CD4-positive, alpha-beta T cell treated with Interleukin-15 for 4 hours (primary cell): ENCODE measurements at places on chromosomes 13 and 19.

DNA sequence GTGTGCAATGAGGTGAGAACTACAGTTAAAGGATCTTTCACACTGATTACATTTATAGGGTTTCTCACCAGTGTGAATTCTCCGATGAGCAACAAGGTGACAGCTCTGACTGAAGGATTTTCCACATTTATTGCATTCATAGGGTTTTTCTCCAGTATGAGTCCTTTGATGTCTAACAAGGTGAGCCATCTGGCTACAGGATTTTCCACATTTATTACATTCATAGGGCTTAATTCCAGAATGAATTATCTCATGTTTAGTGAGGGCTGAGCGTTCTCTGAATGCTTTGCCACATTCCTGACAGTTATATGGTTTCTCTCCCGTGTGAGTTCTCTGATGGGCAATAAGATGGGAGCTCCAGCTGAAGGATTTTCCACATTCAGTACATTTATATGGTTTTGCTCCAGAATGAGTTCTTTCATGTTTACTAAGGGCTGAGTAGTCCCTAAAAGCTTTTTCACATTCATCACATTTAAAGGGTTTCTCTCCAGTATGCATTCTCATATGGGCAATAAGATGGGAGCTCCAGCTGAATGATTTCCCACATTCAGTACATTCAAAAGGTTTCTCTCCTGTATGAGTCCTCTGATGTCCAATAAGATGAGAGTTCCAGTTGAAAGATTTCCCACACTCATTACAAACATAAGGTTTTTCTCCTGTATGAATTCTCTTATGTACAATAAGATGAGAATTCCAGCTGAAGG is 4.4 kb upstream of the C19orf18 start:
- DNase-seq, result no peak

DNA sequence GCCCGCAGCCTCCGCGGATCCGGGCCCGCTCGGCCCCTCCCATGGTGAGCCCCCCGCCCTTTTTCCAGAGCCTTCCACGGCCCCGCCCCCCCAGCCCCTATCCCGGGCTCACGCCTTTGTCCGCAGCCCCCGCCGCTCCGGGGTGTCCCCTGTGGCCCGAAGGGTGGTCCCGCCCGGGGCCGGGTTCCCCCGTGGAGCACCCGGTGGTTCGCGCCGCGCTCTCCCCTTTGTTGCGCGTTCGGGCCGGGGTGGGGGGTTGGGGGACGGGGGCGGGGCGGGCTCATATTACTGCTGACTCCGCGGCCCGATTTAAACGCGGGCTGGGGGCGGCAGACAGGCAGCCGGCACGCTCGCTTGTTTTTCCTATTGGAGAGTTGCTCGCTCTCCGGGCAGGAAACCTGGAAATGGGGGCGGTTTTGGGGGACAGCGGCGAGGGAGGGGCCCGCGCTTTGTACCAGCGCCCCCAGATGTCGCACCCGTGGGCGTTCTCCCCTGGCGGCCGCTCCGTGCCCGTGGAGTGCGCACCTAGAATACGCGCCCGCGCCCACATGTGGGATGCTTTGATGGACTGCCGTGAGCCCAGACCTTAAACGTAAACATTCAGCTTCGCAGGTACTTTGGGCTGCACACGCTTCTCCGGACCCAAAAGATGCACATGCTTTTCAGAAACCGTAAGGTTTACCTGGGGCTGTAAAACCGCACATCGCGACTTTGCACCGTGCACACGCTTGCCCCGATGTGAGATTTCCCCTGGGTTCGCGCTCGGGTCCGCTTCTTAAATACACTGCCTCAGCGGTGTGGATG is 699 bp downstream of the PTOV1 start:
- DNase-seq, result no peak

- DNase-seq, result peak; percentile 35
Observed at GRCh38 chr19:17803264-17803896, 8.4 kb downstream of the B3GNT3 start.

- no peak for DNase-seq
Observed at GRCh38 chr19:58474291-58474996, 1.7 kb upstream of the ZNF446 start.

DNA sequence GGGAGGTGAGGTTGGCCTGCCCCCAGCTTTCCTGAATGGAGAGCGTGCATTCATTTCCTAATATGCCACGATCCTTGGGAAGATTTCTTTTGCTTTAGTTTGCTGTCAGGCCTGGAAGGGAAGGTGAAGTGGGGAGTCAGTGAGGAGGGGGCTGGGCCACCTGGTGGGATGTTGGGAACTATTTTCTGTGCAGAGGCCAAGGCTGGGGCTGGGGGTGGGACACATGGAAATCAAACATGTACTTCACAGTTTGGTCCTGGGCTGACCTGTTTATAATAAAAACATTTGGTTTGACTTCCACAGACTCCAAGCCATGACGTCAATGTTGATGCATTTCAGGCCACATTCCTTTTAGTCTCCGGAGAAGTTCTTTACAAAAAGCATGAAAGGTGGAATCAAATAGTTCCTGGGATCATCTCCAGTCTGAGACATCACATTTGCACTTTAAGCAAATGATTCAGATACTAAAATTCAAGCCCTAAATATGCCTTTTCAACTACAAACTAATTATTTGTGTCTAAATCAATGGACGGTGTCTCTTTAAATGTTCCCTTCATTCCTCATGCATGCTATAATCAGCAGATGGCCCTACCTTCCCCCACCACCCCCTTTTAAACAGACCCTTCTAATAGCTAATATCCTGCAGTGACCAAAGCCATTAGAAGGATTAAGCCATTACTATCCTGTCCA is 41.5 kb upstream of the MEDAG start:
- DNase-seq, result no peak

DNA sequence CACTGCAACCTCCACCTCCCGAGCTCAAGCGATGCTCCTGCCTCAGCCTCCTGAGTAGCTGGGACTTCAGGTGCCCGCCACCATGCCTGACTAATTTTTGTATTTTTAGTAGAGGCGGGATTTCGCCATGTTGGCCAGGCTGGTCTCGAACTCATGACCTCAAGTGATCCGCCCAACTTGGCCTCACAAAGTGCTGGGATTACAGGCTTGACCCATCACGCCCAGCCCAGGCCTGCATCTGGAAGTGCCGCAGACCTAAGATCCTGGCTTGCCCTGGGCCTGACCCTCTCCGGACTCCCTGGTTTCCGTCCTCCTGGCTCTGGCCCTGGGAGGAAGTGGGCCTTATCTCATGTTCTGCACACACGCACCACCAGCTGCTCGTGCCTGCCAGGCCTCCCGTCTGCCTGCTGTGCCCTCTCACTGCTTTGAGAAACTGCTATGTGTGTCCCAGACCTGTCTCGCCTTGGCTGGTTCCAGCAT is 4.7 kb upstream of the PTGIR start:
- no peak for DNase-seq

GRCh38 chr13:114275304-114275703 is 6.1 kb upstream of the UPF3A start:
- no peak for DNase-seq

DNA sequence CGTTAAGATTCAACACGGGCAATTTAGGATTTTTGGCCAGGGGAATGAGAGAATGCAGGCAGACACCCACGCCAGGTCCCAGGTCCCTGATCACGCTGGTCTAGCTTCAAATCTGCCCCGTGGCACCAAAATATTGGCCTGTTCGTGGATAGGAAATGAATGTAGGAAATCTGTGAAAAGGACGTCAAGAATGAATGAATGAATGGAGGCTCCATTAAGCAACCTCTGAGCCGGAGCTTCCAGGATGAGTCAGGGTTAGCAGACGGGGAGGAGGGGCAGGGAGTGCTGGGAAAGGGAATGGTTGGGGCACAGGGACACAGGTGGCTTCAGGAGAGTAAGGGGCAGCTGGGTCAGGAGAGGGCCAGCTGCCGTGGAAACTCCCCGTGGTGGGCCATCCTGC is 4.2 kb downstream of the SULT2B1 start:
- DNase-seq, result no peak

- no peak for DNase-seq
Observed at GRCh38 chr13:91136806-91137205, 210.7 kb upstream of the MIR17HG start.

DNA sequence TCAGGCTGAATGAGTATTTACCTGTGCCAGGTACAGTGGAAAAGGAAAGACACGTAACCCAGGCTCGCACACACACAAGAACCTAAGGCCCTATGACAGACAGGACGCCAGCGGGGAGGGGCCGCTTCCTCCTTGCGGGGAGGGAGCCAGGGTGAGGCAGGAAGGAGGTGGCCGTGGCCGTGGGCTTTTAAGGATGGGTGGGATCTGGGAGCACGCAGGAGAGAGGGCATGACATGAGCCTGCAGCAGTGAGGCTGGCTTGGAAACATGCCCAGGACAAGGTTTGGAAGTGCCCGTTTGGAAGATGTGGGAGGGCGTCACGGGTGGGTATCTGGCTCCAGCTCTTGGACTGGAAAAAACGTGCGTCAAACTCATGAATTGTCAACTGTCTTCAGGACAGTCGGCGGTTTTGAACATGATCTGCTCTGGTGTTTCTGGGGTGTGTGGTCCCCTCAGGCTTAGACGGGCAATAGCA is 20.1 kb downstream of the SH3GL1 start:
- DNase-seq, result peak; percentile 59

DNA sequence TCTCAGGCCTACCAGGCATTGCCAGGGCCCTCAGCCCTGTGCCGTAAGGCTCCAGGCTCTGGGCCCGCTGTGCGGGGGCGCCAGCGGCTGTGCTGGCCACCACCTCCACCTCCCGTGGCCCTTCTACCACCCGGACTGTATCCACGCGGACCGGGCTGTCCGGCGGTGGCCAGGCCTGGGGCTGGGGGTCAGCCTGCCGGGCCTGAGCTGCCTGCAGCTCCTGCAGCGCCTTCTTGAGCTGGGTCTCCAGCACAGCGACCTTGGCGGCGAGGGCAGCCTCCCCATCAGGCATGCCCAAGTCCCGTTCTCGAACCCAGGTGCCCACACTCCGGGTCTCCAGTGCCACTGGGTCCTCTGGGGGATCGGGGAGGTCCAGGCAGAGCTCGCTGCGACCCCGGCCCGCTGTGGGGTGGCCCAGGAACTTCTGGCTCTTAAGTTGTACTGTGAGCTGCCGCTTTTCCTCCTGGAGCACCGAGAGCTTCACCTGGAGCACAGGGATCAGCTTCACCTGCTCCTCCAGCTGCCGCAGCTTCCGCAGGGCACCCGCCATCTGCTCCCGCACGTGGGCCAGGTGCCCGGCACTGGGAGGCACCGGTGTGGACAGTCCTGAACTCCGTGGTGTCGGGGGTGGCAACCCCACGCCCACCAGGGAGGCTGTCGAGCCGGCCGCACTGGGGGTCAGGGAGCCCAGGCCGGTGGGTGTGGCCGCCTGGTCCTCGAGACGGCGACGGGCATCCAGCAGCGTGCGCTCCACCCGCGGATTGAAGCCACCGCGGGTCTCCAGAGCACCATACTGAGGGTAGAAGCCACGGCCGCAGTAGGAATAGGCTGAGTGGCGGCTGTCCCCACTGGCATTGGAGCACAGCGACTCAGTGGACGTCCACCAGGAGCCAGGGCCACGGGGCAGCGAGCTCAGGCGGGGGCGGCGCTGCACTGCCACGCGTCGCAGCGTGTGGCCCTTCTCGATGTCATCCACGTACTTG is 4.1 kb downstream of the KANK2 start:
- no peak for DNase-seq

GRCh38 chr13:30116379-30116778 is 191.0 kb downstream of the KATNAL1 start:
- DNase-seq, result no peak

DNA sequence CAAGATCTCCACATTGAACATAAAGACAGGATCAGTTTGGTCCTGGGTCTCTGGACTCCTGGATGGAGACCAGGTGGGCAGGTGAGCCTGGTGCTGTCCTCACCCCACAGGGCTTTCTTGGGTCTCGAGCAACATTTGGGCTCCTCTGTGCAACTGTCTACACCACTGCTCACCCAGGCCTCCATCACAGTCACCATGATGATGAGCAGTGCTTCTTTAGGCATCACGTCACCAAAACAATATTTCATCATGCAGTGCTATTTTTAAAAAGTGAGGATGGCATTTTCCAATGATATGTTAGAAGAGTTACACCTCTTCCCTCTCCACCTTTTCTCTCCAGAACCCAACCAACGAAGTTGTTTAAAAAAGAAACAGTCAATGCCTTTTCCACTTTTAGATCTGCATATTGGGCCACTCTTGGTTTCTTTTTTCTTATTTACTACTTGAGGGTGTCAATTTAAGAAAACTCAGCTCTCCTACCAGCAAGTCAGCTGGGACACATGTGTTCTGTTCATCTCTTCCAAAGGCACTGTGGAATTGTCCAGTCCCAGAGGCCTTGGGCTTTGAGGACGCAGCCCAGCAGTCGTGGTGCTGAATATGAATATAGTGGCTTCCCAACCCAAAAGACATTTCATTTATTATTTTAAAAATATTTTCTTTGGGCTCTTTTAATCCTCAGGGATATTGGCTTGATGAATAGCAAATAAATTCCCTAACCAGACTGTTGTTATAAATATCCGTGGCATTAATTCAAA is 405.7 kb downstream of the KCNRG start:
- DNase-seq, result no peak

DNA sequence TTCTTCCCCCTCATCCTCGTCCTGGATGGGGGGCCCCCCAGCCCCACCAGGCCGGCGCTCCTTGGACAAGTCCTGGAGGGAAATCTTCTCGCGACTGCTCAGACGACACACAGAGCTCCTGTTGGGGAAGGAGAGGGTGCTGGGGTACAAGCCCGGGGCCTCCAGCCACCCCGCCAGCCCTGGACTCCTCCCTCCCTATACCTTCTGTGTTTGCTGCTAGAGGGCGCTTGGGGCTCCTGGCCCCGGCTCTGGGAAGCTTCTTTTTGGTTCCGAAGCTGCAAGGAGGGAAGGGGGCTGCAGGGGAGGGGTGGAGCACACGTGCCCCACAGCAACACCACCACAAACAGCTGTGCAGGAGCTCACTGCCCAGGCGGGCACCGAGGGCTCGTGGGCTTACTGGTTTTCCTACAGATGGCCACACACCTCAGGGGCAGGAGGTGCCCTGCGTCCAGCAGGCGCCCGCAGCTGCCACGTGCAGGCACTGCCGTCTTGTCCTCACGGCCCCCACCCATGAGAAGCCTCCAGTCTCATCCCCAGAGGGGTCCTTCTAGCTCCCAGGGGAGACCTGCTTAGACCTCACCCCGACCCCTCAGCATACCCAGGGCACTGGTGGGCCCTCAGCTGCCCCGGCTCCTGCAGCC is 20.5 kb downstream of the EPS8L1 start:
- DNase-seq, result no peak

- DNase-seq, result no peak
Observed at GRCh38 chr19:11286312-11286974, 9.5 kb upstream of the TSPAN16 start.

- no peak for DNase-seq
Observed at GRCh38 chr19:51138549-51138979, 3.5 kb upstream of the SIGLEC7 start.

- no peak for DNase-seq
Observed at GRCh38 chr13:94254737-94255136, 224.7 kb downstream of the DCT start.

- no peak for DNase-seq
Observed at GRCh38 chr19:36547001-36547732, 19.1 kb upstream of the ZNF260 start.
